ENCODE measurements at places on chromosomes 5 and 9.

DNA sequence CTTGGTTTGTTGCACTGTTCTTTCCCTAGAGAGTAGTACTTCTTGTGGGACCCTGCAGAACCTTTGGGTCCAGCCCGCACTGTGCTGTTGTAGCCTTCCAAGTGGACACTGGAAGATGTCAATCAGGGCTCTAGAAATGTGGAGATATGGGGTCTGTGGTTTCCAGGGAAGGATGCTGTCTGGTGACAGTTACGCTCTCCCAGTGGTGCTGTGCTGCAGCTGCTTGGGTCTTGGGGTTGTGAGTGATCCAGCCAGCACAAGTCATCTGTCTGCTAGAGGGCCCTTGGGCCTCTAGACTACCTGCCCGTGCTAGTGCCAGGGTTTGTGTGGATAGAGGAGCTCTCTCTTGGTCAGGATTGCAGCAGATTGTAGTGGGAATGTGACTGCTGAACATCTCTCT lies 484.5 kb downstream of the DMAC1 start:
- DNase-seq: no peak

GRCh38 chr9:129995409-129996160 lies 47.4 kb downstream of the FNBP1 start:
- no peak for DNase-seq

DNA sequence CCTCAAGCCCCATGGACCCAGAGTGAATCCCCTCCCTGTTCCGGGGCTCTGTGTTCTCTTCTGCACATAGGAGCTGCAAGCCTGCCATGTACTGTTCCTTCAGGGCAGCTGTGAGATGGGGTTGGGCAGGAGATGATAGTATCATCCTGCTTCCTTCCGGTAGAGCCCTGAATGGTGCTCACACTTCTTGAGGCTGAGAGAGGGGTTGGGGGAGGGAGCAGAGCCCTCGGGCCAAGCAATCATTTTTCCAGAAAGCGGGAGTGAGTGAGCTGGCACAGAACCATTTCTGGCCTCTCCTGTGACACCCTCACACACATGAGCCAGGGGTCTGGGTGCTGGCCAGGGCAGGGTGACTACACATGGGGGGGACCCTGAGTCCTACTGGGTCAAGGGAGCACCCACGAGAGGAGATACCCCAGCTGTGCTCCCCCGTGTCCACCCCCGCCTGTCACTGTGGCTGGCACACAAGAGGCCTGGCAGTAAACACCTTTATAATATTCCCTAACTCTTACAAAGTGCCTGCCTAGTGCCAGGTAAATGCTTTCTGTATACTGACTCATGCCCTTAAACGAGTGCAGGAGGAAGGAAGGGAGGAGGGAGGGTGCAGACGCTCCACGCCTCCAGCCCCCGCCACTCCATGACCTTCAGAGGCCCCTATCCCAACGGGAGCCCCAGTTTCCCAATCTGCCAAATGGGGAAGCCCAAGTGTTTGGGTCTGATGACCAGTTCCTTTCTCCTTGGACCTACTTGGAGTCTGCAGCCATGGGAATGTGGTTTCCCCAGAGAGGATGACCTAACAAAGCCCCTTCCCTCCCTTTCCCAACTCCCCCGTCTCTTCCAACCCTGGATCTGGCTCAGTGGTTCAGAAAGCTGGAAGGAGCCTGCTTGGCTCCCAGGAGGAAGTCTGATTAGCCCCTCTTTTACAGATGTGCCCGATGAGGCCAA lies 15.5 kb downstream of the AKNA start:
- DNase-seq: no peak

GRCh38 chr5:165630261-165630778 lies 2124.9 kb downstream of the MAT2B start:
- DNase-seq: peak; percentile 72

DNA sequence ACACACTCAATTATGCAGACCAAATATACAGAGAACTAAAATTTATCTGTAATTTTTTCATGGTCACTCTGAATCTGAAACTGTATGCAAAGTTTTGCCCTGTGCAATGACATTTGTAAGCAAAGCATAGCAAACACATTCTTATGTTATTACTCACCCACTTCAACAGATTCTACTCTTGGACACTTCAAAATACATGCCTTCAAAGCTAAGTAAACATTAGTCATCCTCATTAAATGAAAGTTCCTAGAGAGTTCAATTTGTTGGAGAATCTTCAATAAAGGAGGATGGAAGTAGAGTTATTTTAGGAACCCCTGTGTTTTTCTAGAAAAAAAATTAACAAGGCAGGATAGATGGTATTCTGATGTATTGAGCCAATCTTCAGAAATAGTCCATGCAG lies 639.7 kb upstream of the C9orf72 start:
- DNase-seq: peak; percentile 85

DNA sequence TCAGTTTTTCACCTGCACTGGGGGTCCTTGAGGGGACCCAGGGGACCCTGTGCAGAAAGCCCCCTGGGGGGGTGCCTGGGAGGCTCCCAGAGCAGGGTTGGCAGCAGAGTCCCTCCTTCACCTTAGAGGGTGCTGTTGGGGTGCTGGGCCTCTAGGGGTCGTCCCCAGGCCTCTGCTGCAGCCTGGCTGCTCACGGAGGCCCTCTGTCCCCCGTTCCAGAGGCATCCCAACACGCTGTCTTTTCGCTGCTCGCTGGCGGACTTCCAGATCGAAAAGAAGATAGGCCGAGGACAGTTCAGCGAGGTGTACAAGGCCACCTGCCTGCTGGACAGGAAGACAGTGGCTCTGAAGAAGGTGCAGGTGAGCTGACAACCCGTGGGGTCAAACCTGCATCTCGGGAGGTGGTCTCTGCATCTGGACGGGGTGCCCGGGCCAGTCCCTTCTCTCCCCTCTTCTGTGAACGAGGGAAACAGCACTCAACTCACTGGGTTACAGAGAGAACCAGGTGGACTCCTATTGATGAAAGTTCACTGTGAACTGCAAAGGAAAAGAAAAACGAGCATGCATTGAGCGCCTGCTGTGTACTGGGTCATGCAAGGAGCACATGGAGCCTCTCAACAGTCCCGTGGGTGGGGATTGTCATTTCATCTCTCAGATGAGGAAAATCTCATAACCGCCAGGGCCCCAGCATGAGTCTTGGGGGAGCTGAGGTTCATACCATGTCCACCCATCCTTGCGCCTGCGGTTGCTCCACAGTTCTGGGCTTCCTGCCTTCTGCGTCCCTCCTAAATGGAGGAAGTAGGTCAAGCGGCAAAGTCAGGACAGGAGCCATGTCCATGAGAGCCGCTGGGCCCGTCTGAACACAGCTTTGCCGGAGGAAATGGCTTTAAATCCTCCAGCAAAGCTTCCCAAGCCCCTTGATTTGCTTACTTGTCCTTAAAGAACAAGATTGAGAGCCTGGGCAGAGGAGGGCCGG lies 54.8 kb downstream of the NEK6 start:
- no peak for DNase-seq

- no peak for DNase-seq
Observed at GRCh38 chr9:389159-389558, 174.5 kb downstream of the DOCK8 start.

DNA sequence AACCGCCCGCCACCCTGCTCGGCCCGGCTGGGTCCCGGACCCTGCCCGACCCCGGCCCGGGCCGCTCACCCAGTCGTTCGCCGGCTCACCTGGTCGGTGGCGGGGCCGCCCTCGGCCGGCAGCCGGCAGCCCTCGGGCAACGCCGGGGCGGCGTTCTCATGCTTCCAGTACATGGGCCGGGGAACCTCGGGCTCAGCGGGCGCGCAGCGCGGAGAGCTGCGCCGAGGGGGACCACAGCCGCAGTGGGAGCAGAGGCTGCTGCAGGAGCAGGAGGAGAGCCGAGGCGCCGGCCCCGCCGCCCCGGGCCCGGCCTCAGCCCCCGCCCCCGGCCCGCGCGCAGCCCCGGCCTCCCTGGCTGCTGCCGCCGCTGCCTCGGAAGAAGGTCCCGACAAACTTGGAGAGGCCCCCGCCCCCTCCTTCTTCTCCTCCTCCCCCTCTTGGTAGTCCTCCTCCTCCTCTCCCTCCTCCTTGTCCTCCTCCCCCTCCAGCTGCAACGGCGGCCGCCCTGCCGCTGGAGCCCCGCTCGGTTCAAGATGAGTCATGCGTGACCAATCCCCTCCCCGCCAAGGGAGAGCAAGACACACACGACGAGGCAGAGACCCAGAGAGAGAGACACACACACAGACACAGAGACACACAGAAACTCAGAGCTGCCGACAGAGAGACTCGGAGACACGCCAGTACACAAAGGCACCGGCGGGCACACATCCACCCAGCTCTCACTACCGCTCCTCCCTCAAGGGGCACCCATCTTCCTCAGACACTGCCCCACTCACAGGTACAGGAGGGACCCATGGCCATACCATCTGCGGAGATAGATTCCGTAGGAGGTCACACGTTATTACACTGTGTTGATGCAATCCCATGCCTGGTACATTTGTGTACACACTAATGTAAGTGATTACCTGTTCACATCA lies at the start of gene LHX6:
Gene LHX6, minus strand, starts transcription at position 390 of the 917 bp plus-strand sequence. Its CDS starts 217 bp downstream, at position 173.
- DNase-seq: peak; percentile 31

DNA sequence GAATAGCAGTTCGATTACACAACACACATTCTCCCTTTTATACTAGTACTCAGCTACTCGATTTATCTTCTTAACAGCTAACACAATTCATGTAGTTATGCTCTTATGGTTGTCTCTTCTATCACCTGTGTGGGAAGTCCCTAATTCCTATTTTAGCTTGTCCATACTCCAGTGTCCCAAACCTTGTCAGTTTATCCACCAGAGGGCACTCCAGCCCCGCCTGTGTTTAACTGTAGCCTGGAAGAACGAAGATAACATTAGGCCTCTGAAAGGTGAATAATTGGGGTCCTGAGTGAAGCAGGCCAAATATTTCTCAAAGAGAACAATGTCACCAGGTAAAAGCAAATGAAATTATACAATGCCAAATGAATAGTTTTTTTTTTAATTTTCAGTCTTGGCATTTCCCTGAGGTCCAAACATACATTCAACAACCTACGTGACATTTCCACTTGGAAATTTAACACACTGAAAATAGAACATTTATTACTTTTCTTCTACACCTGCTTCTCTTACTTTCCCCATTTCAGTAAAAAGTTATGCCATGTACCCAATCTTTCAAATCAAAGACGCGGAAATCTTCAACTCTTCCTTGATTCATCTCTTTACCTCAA lies 560.7 kb downstream of the HTR1A start:
- peak; percentile 14 for DNase-seq

GRCh38 chr5:11357928-11358327 lies 546.3 kb downstream of the CTNND2 start:
- no peak for DNase-seq

DNA sequence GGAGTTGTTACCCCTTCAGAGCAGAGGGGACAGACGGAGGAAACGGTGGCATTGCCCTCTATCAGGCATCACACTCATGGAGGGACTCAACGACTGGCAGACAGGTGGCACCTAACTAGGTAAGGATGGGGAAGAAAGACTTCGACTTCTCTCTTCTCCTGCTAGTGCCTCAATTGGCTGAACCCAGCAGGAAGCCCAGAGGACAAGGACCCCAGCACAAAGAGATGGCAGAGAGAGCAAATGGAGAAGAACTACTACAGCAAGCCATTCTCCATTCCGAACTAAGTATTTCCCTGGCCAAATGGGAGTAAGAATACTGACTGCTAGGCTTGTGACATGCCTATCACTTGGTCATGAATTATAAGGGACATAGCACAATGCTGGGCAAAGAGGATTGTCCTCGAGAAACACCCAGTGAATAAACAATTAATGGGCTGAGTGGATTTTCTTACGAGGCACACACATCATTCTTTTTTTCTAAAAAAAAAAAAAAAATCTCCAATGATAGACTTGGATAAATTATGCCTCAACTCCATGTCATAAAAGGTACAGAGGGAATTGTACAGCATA lies 35.3 kb upstream of the CPEB4 start:
- no peak for DNase-seq

DNA sequence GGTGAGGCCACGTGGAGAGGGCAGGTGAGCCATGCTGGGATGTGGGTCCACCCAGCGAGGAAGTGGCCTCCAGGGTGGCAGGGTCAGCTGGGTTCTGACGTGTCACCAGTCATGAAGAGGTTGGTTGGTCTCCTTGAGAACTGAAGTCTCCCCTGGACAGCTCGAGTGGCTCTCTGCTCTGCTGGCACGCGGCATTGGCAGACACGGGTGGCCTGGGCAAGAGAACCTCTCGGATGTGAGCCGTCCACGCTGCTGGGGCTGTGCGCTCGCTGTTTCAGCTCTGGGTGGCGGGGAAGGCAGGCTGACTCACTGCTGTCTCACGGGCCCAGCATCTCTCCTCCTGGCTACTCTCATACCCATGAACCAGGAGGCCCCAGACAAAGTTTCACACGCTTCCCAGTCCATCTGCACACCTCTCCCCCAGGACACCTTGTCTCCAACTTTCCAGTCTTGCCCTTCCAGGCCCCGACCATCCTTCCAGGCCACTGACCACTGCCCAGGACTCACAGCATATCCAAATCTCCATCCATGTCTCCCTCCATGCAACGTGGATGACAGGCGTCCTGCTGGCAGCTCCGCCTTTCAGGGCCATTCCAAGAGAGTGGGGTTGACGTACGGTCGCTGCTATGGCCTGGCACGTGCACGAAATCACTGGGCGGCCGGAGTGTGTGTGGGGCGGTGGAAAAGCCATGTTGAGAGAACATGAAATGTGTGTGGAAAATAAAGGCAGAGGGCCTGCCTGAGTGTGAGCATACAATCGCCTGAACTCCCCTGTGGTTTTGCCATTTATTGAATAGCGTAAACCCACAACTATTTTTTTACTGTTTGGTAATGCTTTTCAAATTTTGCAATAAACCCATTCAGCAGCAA lies 145.0 kb upstream of the COL5A1 start:
- no peak for DNase-seq

GRCh38 chr9:120925535-120926396 lies 830 bp downstream of the TRAF1 start:
- DNase-seq: peak; percentile 77

DNA sequence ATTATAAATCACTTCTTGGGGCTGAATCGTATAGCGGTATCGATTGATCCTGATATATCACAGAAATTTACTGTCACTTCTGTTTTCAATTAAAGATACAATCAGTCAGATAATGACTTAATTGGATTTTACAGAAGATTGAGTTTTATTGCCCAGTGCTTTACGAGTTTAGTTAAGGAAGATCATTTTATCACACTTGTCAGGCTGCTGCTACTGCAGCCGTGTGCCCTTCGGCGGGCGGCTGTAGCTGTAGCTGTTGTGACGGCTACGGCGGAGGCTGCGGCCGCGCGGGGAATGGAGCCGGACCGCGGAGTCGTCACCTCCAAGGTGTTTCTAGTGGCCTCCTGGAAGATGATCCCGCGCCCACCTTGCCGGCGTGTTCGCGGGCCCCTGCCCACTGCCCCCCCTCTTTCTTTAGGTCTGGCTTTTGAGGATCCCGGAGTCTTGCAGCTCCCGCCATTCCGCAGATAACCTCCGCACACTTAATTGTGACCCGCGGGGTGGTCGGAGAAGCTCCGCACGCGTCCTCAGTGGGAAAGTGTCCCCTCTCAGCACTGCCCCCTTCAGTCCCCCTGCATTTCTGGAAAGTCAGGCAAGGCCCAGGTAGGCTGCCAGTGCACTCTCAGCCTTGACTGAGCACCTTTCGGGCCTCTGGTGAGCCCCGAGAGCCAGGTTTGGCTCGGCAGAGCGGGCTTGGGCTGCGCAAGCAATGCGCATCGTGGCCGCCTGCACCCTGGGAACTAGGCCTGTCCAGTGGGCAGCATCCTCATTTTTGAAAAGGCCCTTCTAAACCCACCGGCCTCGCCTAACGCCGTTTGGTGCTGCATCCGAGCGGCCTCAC lies 6.9 kb upstream of the DMRT3 start:
- DNase-seq: no peak
